ENCODE measurements at places on chromosomes 1 and 21.

DNA sequence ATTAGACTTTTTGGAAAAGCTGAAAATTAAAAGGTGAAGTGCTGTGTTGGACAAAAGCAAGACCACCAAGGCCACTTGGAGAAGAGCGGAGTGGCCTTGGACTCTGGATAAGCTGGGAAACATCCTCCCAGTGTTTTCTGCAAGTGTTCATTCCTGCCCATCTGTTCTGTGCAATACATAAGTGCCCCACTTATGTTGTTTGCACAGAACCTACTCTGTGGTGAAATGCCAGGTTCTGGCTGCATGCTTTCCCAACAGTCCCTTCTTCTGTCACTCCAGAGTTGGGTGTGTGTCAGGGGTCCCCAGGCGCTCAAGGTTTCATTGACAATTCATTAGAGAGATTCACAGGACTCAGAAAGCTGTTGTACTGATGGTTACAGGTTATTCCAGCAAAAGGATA lies 30.3 kb downstream of the NHLH2 start:
- no peak for DNase-seq

GRCh38 chr1:50369830-50370229 lies 53.4 kb downstream of the DMRTA2 start:
- DNase-seq, result peak; percentile 4

DNA sequence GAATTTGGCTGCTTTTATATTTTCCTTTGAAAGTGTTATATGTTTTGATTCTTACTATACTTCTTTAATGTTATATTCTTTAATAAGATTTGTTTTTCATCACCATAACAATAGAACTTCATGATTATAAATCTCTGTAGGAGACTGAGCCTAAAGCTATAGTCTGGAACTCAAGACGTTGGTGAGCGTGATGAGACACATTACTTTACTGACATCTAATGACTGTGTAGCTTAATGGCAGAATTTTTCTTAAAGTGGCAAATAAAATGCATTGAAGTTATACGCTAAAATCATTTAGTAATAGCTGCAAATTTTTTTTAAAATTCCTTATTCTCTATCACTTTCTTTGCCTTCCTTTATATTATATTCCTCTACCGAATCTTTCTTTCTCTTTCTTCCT lies 56.1 kb upstream of the HAO2 start:
- DNase-seq, result no peak

GRCh38 chr1:176552217-176552991 lies 89.4 kb downstream of the PAPPA2 start:
- DNase-seq, result no peak

DNA sequence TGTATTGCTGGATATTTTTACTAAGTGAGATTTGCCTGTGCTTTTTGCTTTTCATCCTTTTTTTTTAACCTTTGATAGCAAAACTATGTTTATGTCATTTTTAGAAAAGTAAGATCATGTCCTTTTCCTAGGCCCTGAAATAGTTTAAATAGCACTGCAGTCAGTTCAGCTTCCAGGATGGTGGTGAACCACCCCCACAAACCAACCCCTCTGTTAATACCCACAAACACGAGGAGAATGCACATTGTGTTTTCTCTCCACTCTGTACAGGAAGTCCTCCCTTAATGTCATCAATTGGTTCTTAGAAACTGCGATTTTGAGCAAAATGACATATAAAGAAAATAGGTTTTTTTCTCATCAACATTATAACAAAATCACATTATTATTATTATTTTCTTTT lies 117.7 kb upstream of the DSCAM start:
- DNase-seq, result no peak

- no peak for DNase-seq
Observed at GRCh38 chr1:204545881-204546280, 29.7 kb downstream of the MDM4 start.

GRCh38 chr1:246591047-246591446 lies 24.8 kb downstream of the CNST start:
- DNase-seq, result no peak

Data from hematopoietic multipotent progenitor cell treated with erythropoietin and hydrocortisone succinate and interleukin-3 and kit ligand, for 8 days (in vitro differentiated cells).